ENCODE measurements at places on chromosomes 7 and 10. TPM values are rescaled to one million over a fixed set of nuclear protein-coding genes. Genes with fewer than 3 reads are reported as not detected.

DNA sequence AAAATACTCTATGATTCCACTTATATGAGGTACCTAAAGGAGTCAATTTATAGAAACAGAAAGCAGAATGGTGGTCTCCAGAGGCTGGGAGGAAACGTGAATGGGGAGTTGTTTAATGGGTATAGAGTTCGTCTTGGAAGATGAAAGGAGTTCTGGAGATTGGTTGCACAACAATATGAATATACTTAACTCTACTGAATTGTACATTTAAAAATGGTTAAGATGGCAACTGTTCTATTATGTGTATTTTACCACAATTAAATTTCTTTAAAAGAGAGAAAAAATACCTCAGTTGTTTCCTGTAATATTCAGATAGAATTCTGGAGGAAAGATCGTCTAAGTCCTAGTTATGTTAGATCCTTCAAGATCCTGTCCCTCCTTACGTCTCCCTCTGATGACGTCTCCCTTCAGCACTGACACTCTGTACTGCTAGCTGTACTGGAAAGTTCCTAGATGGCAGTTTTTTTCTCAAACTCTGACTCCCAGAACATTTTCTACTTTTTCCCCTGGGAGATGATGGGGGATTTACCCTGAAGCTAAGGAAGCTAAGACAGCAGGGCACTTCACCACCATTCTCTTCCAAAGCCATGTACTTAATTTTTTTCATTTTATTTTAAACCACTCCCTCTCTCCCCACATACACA, 53.2 kb upstream of the CAV2 start:
- no peak for DNase-seq

DNA sequence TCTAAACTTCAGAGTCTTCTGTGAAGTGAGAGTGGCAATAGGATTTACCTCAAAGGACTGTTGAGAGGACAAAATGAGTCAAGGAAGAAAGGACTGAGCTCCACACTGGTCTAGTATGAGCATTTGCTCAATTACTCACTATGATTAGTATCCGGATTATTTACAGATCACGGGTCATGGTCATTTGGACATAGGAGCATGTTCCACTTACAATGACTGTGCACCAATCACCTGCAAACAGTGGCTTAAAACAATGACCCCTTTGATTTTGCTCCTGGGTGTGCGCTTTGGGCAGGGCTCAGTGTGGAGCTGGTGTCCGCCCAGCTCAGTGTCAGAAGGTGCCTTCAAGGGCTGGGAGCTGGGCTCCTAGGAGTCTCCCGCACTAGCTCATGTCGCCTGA, 225.4 kb downstream of the TCERG1L start:
- no peak for DNase-seq

- no peak for DNase-seq
These were observed 12.4 kb downstream of the CBX3 start for GRCh38 chr7:26213807-26214515.

AS3MT gene
- 10.4 TPM for total RNA-seq

OR2A7 gene
- 1.9 TPM for total RNA-seq

GRCh38 chr7:99614495-99614894, 2.3 kb upstream of the ZSCAN25 start:
- no peak for DNase-seq

- DNase-seq = no peak
These were observed 239.4 kb downstream of the ELFN1 start for GRCh38 chr7:1909476-1909875.

LLCFC1 gene
- total RNA-seq = not detected

GRCh38 chr7:55523366-55523765, 48.9 kb downstream of the VOPP1 start:
- no peak for DNase-seq

PDK4 gene
- total RNA-seq = 0.23 TPM

GRCh38 chr10:110008518-110009339, 945 bp downstream of the ADD3 start:
- DNase-seq = no peak

DNA sequence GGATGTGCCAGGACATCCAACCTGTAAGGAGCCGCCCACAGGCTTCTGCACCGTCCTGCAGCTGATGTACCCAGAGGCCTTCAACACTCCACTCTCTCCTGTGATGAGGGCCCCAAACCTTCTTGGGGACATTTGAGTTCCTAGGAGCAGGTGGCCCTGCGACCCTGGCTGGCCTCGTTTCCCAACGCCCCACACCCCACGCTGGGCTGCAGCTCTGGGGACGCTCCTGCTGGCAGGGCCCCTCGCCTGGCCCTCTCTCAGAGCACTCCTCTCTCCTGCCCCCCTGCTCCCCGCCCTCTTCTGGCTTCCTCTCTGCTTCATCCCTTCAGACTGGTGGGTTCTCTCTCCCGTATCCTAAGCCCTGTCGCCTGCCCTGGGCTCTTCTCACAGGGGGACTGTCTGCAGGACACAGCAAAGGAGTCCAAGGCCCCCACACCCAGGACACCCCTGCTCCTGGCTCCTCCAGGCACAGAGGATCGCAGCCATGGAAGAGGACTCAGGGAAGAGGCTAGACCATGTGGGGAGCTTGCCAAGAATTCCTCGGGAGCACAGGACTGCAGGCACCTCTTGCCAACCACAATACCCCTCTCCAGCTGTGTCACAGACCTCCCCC, 541.4 kb downstream of the TCERG1L start:
- no peak for DNase-seq

DNA sequence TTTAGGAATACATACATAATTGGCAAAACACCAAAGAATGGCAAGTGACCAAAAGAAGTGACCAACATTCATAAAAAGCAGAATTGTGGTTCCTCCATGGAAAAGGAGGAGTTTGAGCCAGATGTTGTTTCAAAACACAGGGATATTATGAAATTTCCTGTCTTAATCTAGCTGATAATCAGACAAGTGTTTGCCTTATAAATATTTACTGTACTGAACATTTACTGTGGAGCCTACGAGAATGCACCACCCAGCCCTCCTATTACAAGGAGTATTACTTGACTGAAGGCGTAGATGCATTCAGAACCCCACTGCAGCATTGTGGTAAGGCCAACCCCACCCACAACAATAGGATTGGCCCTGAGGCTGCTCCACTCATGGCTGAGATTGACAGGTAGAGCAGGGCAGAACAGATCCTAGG, 118.9 kb downstream of the AKR1D1 start:
- no peak for DNase-seq

DNA sequence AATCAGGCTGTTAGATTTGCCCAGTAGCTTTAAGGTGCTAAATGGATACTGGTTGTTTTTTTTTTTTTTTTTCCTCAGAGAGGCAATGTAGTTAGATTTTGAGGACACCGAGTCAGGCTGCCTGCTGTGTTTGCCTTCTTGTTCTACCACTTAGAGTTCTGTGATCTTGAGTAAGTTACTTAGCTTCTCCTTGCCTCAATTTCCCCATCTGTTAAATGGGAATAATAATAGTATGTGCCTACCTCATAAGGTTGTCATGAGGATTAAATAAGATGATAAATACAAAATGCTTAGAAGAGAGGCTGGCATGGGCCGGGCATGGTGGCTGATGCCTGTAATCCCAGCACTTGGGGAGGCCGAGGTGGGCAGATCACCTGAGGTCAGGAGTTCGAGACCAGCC, 14.6 kb downstream of the MORN4 start:
- no peak for DNase-seq

- DNase-seq = no peak
These were observed 220.6 kb downstream of the ARHGAP12 start for GRCh38 chr10:31708046-31708445.

- no peak for DNase-seq
These were observed 34.3 kb downstream of the SRPK2 start for GRCh38 chr7:105354383-105354782.

DNA sequence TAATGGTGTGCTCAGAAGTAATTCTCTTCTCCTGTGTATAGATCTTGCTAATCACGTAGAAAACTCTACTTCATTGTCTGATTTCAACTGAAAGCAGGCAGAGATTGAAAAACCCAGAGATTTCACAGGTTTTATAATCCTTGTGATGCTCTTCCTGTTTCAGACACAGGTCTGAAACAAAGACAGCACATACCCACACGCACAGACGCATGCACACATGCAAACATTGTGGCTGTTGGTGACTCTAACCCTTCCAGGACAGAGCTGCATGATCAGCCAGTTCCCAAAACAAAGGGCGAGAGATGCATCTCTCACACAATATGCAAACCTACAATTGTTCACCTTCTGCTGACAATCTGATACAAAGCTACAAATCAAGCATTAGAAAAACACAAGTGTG, 11.1 kb upstream of the TFEC start:
- DNase-seq = no peak

DNA sequence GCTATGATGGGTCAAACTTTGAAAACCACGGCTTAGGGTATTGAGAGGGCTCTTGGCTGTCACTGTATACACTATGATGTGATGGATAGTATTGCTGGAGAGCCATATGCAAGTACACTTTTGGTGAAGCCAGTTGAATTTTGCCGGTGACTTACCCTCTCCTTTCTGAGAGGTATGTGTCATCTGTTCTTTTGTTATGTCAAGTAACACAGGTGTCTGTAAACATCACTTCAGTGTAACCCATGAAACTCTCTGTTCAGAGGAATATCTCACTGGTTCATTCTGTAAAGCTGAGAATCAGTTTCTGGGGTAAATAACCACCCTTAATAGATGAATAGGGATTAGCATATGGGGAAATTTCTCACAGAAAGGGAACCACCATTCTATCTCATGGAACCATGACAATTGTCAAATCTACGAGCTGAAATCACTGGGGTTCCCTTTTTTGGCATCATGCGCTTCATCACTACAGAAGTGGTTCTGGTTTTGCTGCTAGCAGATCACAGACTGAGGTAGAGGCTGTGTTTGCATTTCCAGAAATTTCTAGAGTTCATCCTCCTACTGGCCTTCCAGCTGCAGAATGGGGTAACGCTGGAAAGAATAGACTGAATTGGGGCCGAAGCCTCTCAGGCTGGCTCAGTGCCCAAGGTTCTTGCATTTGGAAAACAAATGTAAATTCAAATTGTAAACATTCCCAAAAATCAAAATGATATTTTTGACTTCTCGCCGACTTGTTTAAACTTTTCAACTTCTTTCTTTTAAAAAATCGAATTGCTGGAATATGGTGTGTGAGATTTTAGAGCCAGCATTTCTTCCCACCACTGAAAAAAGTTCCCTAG, 83.3 kb upstream of the CREB5 start:
- DNase-seq = no peak

DNA sequence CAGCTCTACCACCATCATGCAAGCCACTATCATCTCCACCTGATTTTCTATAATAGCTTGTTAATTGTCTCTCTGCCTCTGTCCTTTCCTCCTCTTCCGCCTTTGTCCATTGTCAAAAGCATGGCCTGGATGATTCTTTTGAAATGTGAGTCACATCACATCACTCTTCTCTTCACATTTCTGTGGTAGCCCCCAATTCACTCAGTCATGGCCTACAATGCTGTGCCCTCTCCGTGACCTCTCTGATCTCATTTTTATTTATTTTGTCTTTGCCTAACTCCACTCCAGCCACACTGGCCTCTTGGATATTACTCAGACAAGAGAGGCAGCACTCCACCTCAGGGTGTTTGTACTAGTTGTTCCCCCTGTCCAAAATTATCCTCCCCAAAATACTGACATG, 4.9 kb upstream of the ABCB4 start:
- no peak for DNase-seq

GIMAP8 gene
- not detected for total RNA-seq

DNA sequence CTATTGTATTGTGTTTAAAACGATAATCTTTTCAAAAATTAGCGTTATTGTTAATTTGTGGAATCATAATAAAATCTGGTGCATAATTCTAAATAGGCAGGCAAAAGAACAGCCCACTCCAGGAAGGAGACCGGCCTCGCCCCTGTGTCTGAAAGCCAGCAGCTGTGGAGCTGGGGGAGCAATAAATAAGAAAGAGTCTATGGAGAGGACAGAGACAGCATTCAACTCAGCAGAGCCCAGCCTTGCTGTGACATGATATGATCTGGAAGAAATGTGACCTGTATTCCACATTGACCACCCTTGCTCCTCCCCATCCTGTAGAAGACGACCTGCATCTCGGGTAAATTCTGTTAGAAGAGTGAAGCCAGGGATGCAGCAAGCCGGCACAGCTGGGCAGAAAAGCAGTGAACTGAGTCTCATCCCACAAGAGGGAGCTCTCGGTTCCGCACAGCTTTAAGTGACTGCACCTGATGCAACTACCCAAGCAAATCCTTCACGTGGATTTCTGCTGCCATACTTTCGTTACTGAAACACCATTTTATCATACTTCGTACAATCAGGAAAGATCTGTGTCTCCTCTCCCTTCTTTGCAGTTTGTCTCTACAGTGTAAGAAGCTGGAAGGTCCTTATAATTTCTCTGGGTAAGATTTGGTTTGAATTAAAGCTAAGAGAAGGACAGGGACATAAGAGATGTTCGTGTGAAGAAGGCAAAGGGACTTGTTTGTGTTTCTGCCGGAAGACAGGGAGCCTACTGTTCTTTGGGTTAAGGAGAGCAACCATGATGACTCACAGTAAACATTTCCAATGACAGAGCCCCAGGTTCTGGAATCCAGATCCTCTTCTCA, 427.1 kb downstream of the GPAM start:
- peak; percentile 44 for DNase-seq

DNA sequence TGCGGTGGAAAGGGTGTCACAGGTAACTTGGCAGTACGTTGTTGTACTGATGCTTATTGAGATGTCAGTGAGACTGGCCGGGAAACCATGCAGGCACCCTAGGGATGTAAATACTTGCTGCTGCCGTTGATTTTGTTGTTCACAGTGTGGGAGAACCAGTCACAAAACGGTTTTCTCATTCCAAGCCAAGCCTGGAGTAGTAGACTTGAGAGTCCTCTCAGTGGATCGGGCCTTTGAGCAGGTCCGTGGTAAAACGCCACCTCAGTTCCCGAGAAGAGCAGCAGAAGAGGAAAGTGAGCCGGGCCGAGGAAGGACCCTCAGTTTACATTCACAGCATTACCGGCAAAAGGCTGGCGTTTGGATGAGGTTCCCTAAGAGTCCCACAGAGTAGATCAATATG, 1.1 kb downstream of the JAKMIP3 start:
- no peak for DNase-seq

SPAM1 gene
- not detected for total RNA-seq

DNA sequence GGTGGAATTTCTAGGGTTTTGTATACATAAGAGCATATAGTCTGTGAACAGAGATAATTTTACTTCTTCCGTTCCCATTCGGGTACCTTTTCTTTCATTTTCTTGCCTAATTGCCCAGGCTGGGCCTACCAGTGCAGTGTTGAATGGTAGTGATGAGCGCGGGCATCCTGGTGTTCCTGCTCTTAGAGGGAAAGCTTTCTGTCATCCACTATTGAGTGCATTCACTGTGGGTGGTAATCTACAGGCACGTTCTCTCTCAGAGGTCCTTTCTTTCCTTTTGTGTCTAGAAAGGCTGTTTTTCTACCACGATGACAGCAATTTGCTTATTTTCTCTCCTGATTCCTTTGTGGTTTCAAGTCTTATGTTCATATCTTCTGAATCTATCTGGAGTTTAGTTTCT, 65.0 kb downstream of the INPP5A start:
- no peak for DNase-seq

PAPSS2 gene
- 20.2 TPM for total RNA-seq

PNLIPRP3 gene
- not detected for total RNA-seq

DNA sequence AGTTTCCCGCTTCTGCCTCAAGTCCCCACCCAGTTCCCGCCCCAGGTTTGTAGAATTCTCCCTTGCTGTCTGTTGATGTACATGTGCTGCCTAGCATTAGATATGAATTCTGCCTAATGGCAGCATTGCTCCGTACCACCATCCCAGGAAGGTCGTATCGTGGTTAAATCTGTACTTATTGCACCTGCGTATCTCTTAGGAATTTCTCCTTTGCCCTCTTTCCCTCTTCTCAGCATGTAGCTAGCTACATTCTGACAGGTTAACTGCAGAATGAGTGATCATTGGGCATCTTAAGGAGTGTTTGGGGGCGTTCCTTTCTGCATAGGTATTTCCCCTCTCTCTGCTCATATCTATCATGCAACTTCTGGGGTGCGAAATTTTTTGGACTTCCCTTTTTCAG, 293.1 kb downstream of the GPR158 start:
- DNase-seq = no peak
